Mesendoderm (in vitro differentiated cells): ENCODE measurements at places on chromosomes 2 and 18.

- DNase-seq: peak; percentile 80
These were observed 86.0 kb downstream of the MAPRE2 start for GRCh38 chr18:35127201-35127600.

DNA sequence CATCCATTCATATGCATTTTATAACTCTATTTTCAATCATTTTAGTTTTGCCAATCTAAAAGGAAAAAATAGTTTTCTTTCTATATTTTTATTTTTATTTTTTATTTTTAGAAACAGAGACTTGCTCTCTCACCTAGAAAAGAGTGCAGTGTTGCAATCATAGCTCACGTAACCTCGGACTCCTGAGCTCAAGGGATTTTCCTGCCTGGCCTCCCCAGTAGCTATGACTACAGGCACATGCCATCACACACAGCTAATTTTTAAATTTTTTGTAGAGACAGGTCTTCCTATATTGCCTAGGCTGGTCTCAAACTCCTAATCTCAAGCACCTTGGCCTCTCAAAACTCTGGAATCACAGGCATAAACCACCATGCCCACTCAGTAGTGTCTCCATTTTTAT, 125.5 kb upstream of the XIRP2 start:
- no peak for DNase-seq

DNA sequence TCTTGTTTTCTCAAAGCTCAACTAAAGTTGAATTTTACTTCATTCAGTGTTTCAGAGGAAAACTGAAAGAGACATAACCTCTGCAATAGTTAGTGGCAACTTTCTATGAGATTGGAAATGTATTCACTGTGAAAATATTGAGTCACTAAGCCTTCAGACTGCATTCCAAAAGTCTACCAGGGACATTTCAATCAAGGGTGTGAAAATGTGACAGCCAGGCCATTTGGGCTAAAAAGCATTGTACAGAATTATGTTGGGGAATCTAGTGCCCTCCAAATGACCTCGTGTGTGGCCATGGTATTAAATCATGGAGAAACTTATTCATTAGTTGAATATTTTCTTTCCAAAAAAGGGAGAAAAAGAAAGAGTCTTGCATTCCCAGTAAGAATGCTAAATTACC, 251.9 kb downstream of the GRB14 start:
- no peak for DNase-seq

GRCh38 chr18:58051765-58052460, 7.9 kb downstream of the NEDD4L start:
- DNase-seq: peak; percentile 66

- peak; percentile 20 for DNase-seq
These were observed 604 bp downstream of the RALBP1 start for GRCh38 chr18:9475643-9476591.

DNA sequence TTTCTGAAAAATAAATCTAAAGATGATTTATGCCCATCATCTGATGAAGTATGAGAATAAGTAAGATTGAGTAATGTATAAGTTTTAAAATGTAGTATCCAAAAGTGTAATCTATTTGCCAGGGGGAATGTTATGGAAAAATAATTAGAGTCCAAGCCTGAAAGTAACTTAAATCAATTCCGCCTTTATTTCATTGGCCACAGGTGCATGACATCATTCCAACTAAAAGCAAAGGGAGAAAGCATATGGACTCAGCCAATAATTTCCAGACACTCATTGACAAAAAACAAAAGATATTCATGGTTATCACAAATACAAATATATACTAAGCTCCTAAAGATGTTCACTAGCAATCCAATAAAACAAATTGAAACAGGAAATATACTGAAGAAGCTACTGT, 752.6 kb upstream of the TMEFF2 start:
- DNase-seq: no peak

- DNase-seq: peak; percentile 85
These were observed 185.0 kb downstream of the ANAPC1 start for GRCh38 chr2:111698743-111699554.

DNA sequence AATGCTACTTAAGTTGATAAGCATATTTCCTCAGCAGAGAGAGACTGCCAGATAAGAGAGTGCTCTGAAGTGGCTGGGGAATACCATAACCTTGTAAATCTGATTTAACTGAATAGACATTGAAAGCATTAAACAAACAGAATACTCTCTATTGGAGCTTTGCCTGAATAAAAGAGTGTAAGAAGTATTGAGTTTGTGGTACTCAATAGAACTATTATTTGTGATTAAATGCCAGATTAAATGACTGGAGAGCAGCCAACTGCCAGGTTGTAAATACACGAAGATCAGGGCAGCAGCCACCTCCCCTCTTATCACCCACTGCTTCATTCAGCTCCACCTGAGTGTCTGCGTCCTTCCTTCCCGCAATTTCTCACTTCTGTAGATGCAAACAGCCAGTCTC, 373.6 kb downstream of the DCDC2C start:
- no peak for DNase-seq

DNA sequence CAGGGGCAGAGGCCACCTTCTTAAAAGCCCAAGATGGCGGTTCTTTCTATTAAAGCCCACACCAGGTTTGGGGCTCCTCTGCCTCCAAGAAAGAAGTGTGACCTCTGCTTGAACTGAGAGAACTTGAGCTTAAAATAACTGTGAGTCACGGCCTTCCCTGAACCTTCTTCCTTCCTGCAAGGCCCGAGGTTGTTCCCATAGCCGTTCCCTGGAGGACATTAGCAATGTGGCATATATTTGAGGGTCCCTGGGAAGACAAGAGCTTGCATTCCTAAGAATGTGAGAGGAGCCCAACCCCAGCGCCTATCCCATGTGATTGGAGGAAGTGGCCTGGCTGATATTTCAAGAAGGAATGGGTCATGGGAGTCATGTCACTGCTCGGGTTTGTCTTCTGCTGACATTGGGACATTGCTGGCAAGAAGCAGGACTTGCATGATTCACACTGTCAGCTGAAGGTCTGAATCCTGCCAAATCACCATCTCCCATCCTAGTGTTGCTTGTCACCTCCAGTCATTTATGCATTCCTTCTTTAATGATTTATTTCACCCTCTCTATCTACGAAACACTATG, 168.1 kb downstream of the TRIB2 start:
- peak; percentile 55 for DNase-seq

DNA sequence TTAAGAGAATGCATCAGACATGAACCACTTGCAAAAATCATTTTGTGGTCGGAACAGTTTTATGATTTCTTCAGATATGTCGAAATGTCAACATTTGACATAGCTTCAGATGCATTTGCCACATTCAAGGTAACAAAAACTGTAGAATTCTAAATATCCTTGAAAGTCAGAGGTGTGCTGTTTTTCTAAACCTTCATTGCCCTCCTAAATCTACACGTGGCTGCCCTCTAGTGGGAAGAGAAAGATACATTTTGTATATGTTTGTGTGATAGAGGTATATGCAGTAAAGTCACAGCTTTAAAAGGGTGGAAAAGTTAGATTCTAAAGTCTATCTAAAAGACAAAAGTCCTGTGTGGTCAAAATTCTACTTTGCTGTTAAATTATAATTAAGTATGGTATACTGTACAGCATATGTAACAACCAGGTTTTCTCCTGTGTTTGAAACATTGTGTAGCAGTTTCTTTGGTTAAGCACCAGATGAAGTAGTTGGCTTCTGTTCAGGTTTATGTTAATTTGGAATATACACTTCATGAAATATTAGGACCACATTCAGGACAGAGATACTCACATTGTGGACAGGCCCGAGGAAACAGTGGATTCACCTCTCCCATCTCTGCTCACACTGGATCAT, 65.9 kb upstream of the ITM2C start:
- peak; percentile 68 for DNase-seq

DNA sequence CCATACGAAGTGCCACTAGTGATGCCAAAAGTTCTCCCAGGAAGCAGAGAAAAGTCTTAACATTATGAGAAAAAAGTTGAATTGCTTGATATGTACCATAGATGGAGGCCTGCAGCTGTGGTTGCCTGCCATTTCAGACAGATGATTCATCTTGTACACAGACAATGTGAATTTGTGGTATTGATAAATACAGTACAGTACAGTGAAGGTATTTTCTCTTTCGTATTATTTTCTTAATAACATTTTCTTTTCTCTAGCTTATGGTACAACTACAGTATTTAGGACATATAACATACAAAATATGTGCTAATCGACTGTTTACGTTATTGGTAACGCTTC, 33.6 kb upstream of the VWC2L start:
- DNase-seq: no peak

GRCh38 chr18:61093965-61094364, 239.3 kb upstream of the CDH20 start:
- DNase-seq: no peak

GRCh38 chr2:164761737-164762460, 79.7 kb downstream of the COBLL1 start:
- DNase-seq: no peak

DNA sequence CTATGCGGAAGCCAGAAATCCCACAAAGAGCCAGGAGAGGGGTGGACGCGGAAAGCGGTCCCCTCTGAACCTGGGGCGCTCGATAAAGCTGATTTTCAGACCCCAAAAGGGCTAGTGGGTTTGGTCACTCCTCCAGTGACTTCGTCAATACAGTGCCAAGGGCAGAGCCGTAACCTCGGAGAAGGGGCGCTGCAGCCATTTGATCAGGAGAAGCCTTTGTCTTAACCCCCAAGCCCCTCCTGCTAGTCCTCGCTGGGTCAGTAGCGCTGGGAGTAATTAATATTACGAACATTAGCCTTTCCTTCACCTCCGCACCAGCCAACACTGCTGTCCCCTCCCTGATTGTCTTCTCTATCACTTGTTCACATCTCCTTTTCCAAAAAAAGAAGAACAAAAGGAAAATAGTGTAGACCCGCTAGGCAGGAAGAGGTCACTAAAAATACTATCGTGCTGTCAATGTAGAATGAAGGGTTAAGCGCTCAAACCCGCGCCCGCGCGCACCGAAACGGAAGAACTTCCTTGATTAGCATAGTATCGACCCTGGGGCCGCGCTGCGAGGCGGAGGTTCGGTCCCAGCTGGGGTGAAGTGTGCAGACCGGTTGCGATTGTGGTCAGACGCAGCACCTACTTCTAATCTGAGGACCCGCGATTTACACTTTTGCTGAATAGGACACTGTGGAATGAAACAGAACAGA, 63.2 kb upstream of the MAPRE2 start:
- DNase-seq: peak; percentile 73

- DNase-seq: peak; percentile 81
These were observed 1.2 kb downstream of the KIF5C start for GRCh38 chr2:148876202-148876594.

GRCh38 chr2:241065355-241065803, 36.7 kb downstream of the MTERF4 start:
- no peak for DNase-seq

GRCh38 chr2:28128281-28128950, 237.9 kb downstream of the BABAM2 start:
- no peak for DNase-seq

DNA sequence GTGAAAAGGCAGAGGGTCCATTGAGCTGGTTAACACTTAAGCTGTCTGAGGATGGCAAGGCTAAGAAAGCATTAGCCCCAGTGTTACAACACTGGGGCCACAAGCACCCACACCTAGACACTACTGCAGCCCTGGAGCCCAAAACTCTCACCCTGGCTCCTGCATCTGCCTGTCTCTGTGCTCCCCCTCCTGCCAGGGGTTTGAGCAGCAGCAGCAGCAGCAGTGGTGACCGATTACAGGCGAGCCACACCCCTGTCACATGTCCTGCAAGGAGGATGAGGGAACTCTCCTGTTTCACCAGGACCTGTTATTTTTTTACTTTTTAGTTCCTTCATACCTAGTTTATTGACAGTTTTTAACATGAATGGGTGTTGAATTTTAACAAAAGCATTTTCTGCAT, 326.7 kb upstream of the MAP2 start:
- peak; percentile 38 for DNase-seq

GRCh38 chr2:205834796-205835195, 152.5 kb downstream of the NRP2 start:
- no peak for DNase-seq

- DNase-seq: no peak
These were observed 30.2 kb downstream of the GAREM1 start for GRCh38 chr18:32440518-32440917.

GRCh38 chr18:62437235-62438017, 85.4 kb upstream of the ZCCHC2 start:
- no peak for DNase-seq

DNA sequence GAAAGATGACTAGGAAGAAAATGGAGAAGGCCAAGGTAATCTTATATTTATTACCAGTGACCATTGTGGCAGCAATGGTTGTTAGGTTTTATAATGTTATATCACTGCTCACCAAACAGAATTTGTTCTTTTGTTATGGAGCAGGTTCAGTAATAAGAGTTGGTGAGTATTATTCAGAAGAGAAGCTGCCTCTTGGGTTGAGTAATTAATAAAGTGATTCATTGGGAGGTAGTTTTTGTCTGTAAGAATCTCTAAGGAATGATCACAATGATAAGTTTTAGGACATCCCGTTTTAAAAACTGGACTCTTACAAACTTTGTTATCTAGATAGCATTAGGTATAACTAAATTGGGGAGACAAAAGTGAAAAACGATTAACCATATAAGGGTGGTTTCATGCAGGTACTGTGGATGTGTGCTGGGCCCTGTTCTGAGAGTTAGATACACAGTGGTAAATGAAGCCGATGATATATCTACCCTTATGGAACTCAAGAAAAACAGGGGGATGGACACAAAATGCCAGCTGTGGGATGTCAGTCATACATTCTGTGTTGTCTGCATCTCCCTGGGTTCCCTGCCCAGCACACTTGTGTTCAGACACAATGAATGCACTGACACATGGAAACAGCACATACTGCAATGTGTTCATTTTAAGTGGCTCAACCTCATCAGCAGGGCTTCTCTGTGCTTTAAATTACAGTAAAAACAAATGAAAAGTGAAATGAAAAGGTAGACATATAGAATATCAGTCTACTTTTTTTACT, 7.5 kb downstream of the MAP4K4 start:
- DNase-seq: no peak

GRCh38 chr2:215794829-215795546, 218.4 kb downstream of the MREG start:
- peak; percentile 91 for DNase-seq

DNA sequence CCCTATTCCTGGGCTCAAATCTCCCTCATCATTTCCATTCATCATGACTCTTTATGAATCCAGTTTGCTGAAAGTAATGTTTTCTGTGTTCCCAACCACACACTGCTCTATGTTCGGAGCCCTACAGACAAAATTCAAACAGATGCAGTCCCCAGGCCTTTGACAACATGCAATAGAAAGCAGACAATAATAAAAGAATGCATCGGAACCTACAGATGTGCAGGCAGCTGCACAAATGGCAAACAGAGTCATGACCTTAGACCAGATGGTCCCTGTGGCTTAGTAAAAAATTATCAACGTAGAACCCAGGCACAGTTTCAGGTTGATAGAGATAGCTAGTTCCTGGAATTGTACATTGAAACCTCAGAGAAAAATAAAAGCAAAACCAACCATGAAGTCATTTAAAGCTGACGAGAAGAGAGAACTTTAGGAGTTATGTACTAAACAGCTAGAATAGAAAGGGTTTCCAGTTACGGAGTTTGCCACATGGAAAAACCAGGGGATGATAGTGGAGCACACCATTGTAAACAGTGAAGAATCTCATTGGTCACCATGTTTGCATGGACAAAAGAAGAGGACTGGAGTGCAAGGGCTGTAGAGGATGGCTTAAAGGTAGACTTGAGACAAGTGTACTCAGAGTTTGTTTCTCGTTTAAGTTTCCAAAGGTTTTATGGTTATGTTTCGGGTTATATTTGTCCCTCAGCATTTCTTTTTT, 23.2 kb upstream of the ACVR1 start:
- DNase-seq: no peak

- DNase-seq: no peak
These were observed 16.0 kb downstream of the LANCL1 start for GRCh38 chr2:210460322-210461227.

GRCh38 chr18:74896390-74896991, 298.8 kb downstream of the ZNF407 start:
- peak; percentile 75 for DNase-seq
